Tibial nerve (tissue), 4 donors: ENCODE measurements at places on chromosomes 4 and X.

DNA sequence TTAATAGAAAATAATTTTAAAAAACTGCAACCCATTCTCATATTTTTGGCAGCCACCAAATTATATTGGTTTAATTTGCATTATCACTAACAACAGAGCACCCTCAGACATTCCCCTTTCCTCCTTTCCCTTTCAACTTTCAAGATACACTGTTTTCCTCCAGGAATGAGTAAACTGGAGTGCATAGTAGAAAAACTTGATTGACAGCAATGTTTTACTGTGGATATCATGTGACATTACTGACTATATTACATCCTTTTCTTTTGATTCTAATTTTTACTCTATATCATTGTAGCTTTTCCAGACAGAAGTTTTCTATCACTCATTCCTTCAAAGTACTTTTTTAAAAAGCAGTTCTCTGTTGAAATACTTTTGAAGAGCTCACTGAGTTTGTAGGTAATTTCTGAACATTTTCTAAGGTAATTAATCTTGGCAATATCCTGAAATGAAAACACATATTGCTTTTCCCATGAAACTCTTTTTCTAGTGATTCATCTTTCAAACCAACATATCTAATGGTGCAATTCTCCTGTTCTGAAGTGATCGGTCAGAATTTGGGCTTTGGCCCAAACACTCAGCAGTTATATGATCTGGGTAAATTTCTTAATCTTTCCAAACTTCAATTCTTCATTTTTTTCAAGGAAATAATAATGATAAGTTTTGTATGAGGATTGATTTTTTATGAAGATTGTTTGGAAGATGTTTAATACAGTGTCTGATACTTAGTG, 920.4 kb upstream of the EPHA5 start:
- no peak for DNase-seq

DNA sequence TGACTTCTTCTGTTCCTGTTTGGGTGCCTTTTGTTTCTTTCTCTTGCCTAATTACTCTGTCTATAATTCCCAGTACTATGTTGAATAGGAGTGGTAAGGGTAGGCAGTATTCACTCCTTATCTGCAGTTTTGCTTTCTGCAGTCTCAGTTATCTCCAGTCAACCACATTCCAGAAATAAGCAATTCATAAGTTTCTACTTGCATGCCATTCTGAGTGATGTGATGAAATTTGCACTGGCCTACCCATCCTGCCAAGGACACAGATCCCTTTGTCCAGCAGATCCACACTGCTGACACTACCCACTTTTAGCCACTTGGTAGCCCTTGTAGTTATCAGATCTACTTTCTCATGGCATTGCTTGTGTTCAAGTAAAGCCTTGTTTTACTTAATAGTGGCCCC, 971.6 kb upstream of the INTU start:
- no peak for DNase-seq

DNA sequence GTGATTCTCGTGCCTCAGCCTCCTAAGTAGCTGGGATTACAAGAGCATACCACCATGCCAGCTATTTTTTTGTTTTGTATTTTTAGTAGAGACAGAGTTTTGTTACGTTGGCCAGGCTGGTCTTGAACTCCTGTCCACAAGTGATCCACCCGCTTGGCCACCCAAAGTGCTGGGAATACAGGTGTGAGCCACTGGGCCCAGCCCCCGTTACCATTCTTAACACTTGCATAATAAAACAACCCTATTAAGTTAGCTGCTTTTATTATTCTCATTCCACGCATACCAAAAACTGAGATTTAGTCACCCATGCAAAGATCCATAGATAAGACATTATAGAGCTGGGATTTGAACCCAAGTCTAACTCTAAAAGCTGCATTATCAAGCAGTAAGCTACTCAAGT, 6.0 kb upstream of the TEX13A start:
- no peak for DNase-seq

- DNase-seq = no peak
Measured at GRCh38 chr4:120754590-120754989, 167.9 kb downstream of the PRDM5 start.

DNA sequence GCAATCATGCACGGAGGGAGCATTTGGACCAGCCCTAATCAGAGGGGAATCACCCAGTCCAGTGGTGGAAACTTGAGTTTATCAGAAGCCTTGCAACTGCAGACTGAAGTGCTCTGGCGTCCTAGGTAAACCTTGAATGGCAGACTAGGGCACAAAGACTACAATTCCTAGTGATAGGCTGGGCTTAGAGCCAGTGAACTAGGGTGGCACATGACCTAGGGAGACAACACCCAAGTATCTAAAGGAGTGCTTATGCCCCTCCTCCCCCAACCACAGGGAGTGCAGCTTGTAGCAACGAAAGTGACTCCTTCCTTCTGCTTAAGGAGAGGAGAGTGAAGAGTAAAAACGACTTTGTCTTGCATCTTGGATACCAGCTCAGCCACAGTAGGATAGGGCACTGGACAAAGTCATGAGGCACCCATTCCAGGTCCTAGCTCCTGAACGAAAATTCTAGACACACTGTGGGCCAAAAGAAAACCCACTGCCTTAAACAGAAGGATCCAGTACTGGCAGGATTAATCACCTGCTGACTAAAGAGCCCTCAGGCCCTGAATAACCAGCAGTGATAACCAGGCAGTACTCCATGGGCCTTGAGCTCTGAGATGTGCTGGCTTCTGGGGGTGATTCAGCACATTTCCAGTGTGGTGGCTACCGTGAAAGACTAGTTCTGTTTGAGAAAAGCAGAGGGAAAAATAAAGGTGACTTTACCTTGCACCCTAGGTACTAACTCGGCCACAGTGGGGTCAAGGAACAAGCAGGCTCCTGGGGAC, 58.7 kb upstream of the STARD8 start:
- DNase-seq = no peak

DNA sequence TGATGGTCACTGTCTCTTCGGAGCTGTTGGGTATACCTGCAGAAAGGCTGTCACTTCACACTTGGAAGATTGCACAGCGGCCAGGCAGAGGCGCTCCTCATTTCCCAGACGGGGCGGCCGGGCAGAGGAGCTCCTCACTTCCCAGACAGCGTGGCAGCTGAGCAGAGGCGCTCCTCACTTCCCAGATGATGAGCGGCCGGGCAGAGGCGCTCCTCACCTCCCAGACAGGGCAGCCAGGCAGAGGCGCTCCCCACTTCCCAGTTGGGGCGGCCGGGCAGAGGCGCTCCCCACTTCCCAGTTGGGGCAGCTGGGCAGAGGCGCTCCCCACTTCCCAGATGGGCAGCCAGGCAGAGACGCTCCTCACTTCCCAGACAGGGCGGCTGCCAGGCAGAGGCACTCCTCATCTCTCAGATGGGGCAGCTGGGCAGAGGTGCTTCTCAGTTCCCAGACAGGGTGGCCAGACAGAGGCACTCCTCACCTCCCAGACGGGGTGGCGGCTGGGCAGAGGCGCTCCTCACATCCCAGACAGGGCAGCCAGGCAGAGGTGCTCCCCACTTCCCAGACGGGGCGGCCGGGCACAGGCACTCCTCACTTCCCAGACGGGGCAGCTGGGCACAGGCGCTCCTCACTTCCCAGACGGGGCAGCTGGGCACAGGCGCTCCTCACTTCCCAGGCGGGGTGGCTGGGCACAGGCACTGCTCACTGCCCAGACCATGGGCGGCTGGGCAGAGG, 18.8 kb downstream of the PABPC1L2B start:
- no peak for DNase-seq

- DNase-seq = no peak
Measured at GRCh38 chrX:153446950-153447580, 1.2 kb upstream of the TREX2 start.

DNA sequence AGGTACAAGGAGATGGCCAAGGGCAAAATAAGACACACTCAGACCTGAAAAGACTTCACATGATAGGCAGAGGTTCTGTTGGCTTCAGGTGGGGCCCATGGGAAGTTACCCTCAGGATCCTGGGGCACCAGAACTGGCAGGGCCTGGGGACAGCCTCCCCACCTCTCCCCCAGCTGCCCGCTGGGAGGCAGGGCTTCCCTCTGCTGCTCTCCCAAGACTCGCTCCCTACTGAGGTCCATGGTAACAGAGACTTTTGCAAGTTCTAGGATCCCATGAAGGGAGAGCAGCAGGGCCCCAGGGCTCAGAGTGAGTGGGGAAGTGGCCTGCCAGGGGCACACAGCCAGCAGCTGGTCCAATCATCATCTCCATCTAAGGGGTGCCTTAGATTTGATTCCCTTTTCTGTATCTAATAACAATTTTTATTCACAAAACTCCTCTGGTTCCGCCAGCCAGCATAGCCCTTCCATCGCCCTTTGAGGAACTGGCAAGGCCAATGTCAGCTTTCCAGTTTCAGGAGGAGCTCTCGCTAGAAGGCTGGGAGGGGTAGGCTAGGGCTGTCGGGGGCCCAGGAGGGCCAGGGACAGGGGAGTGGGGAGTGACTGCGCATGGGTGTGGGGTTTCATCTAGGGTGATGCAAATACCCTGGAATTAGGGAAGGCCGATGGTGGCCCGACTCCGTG, 78.2 kb downstream of the SLC2A9 start:
- no peak for DNase-seq

DNA sequence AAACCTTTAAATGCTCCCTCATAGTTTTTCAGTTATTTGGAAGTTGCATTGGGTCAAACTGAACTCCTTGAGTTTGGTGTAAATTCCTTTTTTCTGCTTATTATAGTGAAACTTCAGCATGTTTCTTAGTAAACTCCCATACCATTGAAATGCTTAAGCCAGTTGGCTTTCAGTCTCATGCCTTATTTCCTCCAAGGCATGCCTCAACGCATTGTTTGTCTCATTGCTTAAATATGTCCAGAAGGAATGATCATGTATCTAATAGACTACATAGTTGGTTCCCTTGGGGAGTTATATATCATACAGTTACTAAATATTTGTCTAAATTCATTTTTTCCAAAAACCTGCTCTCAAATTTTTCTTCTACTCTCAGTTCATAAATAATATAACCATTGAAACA, 114.0 kb downstream of the STOX2 start:
- DNase-seq = no peak

GRCh38 chr4:7872264-7872771, 67.3 kb downstream of the AFAP1 start:
- DNase-seq = peak; percentile 55

DNA sequence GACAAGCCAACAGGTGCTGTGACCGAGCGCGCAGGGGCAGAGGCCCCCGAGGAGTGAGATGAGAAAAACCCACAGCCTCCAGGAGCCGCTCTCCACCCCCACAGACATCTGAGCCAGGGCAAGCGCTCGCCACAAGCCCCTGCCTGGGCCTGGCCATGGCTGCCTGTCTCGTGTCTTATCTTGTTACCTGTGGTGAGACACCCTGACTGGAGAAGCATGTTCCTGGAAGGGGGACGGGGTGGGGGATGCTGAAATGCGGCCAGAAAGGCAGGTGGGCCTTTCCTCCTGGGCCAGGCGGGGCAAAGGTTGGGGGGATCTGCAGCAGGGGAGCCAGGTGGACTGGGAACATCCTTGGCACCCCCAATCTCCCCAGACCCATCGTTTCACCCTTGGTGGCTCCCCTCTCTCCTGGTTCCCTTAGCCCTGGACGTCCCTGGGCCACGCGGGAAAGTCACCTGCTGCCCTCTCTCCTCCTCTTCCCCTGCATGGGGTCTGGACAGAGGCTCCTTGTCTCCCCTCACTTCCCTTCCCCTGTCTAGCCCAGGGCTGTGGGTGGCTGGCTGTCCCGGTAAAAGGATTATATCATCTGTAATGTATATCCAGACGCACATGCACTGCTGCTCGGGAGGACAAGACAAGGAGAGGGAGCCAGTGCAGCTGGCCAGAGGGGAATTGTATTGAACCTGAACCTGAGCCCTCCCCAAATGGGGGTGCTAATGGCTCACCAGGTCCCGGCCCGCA, 8.4 kb upstream of the DUSP9 start:
- no peak for DNase-seq

GRCh38 chr4:129233691-129234090, 137.7 kb downstream of the C4orf33 start:
- no peak for DNase-seq
